Activated CD8-positive, alpha-beta memory T cell treated with anti-CD3 and anti-CD28 coated beads, Interleukin-2, amount 50 U/mL, for 4 hours (primary cell): ENCODE measurements at places on chromosomes 5 and 9.

- no peak for DNase-seq
Measured at GRCh38 chr9:6147846-6148245, 67.8 kb upstream of the IL33 start.

GRCh38 chr5:160183075-160183474 is 46.2 kb upstream of the FABP6 start:
- no peak for DNase-seq

- no peak for DNase-seq
Measured at GRCh38 chr9:89514337-89514736, 16.4 kb upstream of the SEMA4D start.

- no peak for DNase-seq
Measured at GRCh38 chr9:36217256-36217968, 26.7 kb downstream of the CLTA start.

- no peak for DNase-seq
Measured at GRCh38 chr5:172574871-172575223, 66.2 kb upstream of the NEURL1B start.

DNA sequence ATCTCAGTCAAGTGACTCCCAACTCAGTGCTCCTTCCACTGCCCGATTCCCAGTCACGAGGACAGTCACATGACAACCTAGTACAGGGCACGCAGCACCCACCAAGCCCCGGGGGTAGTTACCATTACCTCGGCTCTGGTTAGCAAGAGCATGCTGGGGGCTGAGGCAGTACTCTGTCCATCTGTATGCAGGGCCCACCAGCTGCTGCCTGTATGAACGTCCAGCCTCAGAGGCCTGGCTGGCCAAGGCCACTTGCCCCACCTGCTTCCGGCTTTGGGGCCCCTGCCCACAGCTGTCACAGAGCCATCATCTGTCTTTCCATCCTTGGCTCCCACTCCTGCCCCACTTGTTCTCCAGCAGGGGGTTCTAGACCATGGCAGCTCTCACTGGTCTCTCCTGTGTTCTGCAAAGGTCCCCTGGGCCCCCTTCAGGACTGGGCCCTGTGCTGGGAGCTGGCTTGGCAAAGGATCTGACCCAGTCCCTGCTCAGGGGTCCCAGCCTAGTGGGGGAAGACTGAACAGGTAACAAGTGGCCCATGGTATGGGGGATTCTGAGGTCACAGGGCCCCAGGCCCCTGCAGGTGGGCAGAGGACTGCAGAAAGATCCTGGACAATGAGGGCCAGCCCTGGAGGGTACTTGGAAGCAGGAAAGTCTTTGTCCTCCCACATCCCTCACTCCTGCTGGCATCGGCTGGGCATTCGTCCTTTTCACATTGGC is 3.3 kb downstream of the RPL35 start:
- no peak for DNase-seq

- DNase-seq: no peak
Measured at GRCh38 chr9:5696884-5697283, 68.0 kb downstream of the RIC1 start.

- DNase-seq: no peak
Measured at GRCh38 chr9:133073086-133074014, 11.6 kb downstream of the CEL start.
